ENCODE measurements at places on chromosomes 1 and 21.

DNA sequence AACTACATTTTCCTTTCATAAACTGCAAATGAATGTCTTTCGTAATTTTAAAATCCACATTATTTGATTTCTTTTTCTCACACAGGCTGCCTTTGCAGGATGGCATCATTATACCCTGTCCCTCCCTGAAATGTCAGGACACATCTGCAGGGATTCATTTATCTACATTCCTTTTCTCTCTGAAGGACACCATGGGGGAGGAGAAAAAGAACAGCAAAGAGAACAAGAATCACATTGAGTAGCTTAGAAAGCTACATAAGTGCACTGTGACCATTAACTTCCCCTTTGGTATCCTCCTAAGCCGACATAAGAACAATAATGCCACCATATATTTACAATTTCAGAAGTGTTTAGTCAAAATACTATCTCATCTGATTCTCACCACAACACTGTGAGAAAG is 129.5 kb downstream of the PIGK start:
- DNase-seq, result no peak

- no peak for DNase-seq
Observed at GRCh38 chr1:86515597-86515996, 31.3 kb upstream of the CLCA4 start.

GRCh38 chr1:210332233-210332632 is 3.5 kb downstream of the HHAT start:
- DNase-seq, result no peak

DNA sequence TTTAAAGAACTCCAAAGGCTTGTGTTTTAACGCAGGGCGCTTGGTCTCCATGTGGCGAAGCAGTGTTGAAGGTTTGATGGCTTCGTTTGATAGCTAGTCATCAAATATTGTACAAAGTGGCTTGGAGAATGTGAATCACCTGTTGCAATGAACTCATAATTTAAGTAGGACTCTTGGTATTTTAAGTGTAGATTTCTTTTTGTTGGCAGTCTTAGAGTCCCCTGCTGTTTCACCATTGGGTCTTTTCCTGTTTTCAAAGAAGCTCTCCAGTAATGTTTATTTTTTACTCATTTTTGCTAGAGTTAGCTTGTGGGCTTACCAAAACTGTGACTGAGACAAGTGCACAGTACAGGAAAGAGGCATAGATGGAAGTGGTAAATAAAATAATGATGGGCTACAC is 26.2 kb downstream of the RASAL2 start:
- no peak for DNase-seq

DNA sequence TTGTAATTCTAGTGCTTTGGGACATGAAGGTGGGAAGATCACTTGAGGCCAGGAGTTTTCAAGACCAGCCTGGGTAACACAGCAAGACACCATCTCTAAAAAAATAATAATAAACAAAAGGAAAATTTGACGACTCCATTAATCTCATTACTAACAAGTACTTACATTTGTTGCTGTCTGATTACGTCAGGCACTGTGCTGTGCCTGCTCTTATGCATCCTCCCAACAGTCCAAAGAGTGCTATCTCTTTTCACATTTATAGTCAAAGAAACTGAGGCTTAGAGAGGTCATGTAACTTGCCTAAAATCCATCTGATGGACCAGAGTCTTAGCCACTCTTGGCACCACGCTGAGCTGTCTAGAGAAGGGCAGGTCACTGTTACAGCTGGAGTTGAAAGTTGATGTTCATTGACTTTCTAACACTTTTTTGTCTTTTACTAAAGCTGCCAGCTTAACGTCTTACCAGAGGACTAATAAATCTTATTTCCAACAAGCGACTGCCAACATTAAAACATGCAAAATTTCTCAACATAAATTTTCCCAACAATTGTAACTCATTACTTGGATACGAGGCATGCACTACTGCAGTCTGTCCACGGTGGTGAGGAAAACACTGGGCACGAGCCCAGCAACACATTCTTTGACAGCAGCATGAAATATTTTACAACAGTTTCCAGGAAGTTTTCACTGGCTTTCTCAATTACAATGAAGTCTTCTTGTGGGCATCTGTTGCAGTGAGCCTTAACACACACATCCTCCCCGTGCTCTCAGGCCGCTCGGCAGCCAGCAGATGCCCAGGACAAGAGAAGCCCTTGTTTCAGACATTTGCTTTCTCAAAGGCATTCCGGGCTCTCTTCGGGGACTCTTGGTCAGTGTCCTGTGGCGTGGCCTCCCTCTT is 262.9 kb upstream of the PROX1 start:
- no peak for DNase-seq

GRCh38 chr1:64934878-64935275 is 31.5 kb downstream of the JAK1 start:
- DNase-seq, result no peak

GRCh38 chr1:222310836-222311235 is 237.1 kb downstream of the HHIPL2 start:
- DNase-seq, result no peak

GRCh38 chr1:155932081-155932480 is 2.1 kb downstream of the KHDC4 start:
- DNase-seq, result no peak

- peak; percentile 68 for DNase-seq
Observed at GRCh38 chr1:231460614-231461013, 38.5 kb upstream of the EGLN1 start.
